ENCODE measurements at places on chromosomes 12 and 14.
A peak's percentile ranks its signal among the peaks of the same experiment; 100 is the strongest.

- DNase-seq = no peak
Measured at GRCh38 chr14:28756269-28756883, 10.2 kb upstream of the FOXG1 start.

DNA sequence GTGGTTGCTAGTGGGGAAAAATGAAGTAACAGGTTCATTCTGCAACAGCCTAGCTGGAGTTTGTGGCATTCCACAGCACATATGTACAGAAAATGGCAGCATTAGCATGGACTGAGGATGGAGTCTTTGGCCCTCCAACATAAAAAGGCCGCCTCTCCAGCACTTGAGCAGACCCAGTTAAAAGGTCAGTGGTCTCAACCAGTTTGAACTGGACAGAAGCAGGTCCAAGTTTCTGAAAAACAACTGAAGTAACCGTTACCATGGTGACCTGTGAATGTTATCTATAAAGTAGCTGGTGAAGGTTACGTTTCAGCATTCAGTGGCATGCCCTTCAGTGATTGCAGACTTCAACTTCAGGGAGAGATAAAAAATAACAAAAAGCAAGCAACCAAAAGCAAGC is 34.1 kb upstream of the OR10AD1 start:
- DNase-seq = no peak

DNA sequence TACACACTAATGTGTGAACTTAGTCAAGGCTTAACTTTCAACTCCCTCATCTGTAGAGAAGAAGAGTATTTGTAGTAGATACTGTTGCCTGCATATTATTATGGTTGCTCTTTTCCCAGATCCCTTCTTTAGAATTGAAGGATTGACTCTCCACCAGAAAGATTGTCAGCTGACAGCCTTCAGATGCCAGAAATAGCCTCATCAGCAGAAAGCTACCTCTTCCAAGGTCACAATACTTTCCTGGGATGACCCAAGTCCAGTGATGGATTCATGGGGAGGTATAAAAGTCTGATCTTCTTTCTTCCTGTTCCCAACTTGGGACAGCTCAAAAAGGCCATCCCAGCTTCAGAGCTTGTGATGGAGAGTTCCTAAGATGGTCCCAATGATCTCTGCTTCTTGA is 78.2 kb downstream of the TBX5 start:
- DNase-seq = no peak

GRCh38 chr14:65422088-65422834 is 9.7 kb downstream of the FUT8 start:
- DNase-seq = no peak

- no peak for DNase-seq
Measured at GRCh38 chr12:106582641-106583230, at the start of gene RFX4. Gene RFX4, plus strand, starts transcription at chr12:106583004. Its CDS starts 317 bp downstream, at chr12:106583321.

DNA sequence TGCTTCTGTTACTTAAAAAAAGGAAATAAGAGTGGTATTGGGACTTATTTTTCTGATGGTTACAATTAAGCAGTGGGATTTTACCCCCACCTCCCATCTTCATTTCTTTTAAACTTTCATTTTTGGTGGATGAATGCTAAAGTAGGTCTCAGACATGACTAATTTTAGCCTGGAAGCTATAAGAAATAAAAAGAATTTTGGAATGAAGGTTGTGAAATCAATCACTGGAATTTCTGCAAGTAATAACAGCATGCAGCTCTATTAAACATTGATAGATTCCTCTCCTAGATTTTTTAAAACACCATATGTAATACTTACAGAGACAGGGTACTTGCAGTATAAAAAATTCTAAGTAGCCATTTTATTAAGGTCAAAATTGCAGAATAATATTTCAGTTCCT is 164.2 kb upstream of the CLEC14A start:
- no peak for DNase-seq

DNA sequence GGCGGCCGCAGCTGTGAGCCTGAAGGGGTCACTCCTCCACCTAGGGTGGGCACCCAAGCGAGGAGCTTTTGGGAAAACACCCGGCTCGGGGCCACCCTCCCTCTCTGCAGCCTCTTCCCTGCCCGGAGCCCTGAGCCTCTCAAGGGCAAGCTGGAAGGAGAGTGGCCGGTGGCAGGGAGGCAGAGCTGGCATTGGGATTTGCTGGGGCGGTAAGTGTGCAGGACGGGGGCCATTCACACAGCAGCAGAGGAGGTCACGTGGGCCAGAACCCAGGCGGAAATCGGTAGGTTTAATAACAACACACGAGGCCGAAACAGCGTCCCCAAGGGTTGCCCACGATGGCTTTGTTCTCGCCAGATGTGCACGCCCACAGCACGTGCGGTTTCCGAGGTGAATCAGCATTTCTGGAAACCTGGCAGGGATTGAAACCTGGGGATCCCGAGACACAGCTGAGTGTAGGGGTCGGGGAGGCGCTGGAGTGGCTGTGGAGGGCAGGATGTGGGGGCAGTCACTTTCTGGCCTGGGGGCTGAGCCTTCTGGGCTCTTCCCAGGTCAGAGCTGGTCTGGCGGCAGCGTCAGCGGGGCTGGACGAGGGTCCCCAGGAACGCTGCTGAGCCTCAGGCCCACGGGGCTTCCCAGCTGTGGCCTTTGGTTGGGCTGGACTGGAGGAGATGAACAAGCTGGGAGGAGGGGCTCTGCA is 23.5 kb downstream of the NOC4L start:
- no peak for DNase-seq

GRCh38 chr12:49825360-49825970 is 2.7 kb downstream of the NCKAP5L start:
- peak; percentile 94 for DNase-seq

GRCh38 chr12:2627076-2627834 is 167.5 kb upstream of the FKBP4 start:
- DNase-seq = no peak

DNA sequence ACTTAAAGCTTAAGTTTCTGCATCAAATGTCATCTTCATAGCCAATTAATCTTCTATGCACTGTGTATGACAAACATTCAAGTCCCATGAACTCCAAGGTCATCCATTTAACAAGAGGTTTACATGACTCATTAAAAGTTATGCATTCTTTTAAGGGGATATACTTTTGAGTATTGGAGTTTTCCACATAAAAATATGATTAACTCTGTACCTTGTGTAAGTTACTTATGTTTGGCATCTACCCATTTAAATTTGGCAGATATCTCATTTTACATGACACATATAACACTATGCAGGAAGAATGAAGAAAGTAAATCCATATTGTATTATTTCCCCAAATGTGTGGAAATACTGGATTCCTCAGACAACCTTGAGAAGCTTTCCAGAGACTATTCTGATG is 240.2 kb downstream of the PAX9 start:
- no peak for DNase-seq

DNA sequence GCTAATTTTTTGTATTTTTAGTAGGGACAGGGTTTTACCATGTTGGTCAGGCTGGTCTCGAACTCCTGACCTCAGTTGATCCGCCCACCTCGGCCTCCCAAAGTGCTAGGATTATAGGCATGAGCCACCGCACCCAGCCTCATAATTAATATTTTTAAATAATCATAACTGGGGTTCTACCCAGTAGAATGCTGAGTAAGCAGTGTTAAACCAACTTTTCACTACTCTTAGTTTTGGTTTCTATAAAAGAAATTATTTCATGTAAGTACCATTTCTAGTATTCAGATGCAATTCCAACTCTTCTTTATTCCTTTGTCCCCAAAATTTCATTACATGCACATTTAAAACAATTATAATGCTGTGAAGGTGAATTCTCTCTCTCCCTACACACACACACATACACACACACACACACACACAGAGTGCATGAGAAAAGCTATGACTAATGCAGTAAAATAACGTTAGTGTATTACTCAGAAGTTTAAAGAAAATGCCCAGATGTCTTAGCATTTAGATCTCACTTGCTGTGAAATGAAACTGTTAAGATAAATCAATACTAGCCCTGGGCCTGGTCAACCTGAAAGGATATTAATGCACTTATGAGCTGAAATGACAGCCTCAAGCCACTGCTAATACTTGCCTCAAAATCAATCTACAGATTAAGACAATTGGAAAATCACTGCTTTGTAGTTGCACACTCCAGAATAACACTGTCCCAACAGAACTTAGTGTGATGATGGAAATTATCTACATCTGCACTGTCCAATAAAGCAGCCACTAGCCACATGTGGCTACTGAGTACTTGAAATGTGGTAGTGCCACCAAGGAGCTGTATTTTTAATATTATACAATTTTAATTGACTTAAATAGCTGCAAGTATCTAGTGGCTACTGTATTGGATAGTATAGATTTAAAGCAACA is 36.0 kb downstream of the PTPN21 start:
- DNase-seq = no peak

DNA sequence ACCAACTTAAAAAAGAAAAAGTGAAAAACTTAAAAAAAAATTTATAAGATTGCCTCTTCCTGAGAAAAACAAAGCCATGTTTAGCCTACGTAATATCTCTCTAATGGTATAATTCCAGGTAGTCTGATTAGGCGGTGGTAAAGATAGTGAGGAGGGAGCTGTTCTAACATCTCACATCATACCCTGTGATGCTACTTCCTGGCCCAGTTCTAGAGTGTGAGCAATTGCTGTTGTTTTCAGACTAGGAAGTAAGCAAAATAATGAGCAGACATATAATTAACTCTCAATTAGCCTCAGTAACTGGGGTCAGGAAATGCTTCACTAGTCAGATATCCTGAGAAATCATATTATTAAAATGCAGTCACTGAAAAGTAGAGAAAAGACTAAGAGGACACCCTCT is 113.9 kb downstream of the PHLDA1 start:
- DNase-seq = no peak

DNA sequence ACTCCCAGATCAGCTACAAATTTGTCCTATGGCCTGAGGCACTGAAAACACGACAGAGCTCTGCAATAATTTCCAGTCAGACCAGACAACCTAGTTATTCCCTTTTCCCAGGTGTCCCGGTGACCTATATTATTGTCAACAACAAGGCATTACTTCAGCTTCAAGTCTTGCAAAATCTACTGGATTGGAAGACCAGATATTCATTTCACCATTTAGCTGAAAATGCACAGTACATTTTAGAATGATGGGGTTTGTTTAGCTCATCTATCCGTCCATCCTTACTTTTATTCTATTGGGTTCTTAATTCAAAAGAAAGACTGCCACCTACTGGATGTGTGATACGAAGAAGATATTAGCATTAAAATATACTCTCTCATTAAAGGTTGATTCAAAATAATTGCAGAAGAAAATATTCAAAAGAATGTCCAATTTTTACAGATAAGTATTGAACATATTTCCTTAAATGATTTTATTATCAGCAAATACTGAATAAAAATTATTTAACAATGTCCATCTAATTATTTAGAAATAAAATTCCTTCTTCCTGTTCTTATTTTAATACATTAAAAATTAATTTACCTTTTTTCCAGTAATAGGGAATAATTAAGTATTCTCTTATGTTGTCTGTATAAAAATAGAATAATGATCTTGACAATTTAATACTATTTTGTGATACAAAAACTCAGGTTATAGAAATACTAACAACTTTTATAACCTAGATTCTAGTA is 244.9 kb upstream of the LRIG3 start:
- DNase-seq = peak; percentile 77

- no peak for DNase-seq
Measured at GRCh38 chr12:132099739-132100138, 44.4 kb downstream of the DDX51 start.

GRCh38 chr12:98883231-98883630 is 238.1 kb downstream of the APAF1 start:
- DNase-seq = no peak

GRCh38 chr14:65784574-65784973 is 372.0 kb downstream of the FUT8 start:
- DNase-seq = no peak

GRCh38 chr12:211639-212414 is 2.1 kb downstream of the SLC6A12 start:
- no peak for DNase-seq

DNA sequence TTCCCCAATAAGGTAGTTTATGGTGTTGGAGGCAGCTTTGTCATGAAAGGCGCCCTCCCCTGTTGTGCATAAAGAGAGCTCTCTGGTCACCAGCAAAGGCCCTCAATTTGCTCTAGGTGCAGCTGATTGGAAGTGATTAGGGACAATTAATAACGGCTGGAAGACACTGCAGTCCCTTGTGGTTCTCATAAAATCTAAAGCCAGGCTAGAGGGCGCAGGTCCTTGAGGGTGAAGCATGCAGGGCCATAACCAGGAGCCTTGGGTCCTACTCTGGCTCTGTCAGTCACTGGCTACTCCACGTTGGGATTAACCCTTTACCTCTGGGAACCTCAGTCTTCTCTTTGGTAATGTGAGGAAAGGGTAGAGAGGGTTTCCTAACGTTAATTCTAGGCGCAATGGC is 1.9 kb downstream of the DAAM1 start:
- DNase-seq = peak; percentile 48

GRCh38 chr14:51180577-51180976 is 59.5 kb upstream of the TMX1 start:
- no peak for DNase-seq

DNA sequence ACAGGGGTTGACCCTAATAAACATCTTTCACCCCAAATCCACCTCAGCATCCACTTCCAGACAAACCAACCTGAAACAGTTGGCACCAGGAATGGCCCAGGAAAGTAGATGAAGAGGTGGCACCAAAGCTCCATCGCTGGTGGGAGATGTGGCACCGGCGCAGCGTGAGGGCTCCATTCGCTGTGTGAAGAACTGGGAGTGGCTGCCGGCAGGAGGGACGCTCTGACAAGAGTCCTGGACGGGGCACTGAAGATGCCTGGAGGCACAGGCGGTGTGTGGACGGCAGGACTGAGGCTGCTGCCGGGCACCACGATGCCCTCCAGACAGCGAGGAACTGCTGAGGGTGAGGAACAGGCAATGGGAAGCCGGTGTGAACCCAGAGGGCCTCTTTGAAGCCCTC is 29.3 kb downstream of the DIO3 start:
- DNase-seq = no peak

DNA sequence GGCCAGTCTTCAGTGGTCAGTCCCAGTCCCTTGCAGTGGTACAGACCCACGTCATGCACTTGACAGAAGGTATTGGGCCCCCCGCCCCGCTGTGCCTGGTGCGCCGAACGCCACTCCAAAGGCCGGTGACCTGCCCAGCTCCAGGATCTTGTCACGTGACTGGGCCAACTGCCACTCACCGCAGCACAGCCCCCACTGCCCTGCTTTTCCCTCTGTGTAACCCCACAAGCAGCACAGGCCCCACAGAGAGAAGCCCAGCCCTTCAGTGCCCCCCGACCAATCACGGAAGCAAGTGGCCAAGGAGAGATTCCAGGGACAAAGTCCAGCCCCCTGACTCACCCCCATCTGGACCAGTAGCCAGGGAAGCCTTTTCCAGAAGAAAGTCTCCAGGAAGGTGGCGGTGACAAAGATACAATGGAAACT is 498 bp downstream of the GPR132 start:
- DNase-seq = no peak

GRCh38 chr14:23694085-23694948 is 58.2 kb downstream of the DHRS2 start:
- no peak for DNase-seq
